DMS79 (cell line): ENCODE measurements at places on chromosomes 3 and 15.

GRCh38 chr3:117660941-117661817 lies 951.6 kb downstream of the TUSC7 start:
- DNase-seq = no peak

GRCh38 chr15:77421370-77421700 lies 647 bp downstream of the HMG20A start:
- no peak for DNase-seq

DNA sequence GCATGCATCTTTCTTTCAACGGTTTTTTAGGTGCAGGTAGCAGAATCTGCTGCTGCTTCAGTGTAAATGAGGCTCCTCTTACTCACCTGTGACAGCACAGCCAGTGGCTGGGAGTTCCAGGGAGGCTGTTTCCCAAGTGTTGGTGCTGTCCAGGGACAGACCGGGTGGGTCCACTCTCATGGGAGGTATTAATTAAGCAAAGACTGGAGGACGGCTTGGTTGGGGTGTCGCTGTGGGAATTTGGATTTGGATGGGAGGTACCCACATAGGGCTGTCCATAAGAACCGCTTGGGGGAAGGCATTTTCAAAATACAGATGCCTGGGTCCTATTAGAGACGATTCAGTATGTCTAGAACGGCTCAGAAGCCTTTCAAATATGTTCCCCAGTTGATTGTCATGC lies 42.9 kb downstream of the SV2B start:
- DNase-seq = no peak

- DNase-seq = no peak
Observed at GRCh38 chr3:138688871-138689299, 80.3 kb downstream of the FAIM start.

DNA sequence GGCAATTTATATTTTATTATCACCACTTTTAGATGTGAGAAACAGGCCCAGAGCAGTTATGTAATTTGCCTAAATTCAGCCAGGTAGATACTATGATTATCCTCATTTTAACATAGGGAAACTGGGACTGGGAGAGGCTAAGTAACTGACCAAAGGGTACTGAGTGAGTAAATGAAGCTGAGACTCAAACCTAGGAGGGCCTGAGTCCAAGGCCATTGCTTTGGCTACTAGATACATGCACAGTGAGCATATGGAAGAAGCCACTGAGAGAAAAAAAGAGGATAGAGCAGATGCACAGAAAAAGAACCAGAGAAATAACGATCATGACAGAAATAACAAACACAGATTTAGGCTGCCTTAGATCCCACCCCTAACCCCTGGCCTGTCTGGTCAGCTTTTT lies 33.6 kb downstream of the USF3 start:
- no peak for DNase-seq

DNA sequence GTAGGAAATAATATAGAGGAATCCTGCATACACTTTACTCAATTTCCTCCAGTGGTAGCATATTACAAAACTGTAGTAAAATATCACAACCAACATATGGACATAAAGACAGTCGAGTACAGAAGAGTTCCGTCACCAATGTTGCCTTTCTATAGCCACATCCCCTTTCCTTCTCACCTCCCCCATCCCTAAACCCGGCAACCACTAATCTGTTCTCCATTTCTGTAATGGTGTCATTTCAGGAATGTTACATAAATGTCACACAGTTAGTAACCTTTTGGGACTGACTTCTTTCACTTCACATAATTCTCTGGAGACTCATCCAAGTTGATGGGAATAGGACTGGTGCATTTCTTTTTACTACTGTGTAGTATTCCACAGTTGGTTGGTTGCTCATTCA lies 41.4 kb upstream of the ATG7 start:
- DNase-seq = no peak
